ENCODE measurements at places on chromosomes 5 and 9.
A peak's percentile ranks its signal among the peaks of the same experiment; 100 is the strongest.

GRCh38 chr5:143454936-143455516, 51.5 kb upstream of the NR3C1 start:
- no peak for DNase-seq

- DNase-seq, result no peak
These were observed 50.7 kb downstream of the ARRDC3 start for GRCh38 chr5:91332267-91333045.

DNA sequence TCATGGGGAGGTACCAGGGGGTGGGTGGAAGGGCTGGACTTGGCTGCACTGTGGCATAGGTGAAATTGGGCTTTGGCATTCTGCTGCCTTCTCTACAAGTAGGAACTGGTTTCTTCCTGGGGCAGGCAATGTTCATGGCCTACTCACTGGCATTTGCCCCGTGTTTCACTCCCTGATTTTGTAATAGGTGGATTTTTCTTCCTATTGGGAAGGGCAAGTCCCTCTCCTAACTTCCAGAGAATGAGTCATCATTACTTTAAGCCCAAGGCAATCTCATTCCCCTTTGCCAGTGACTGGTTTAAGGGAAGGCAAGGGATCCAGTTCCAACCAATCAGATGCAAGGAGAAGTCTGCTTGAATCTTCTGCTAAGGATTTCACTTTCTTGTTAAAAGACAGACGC, 67.9 kb upstream of the ANKRD55 start:
- no peak for DNase-seq

GRCh38 chr5:11467588-11467987, 436.7 kb downstream of the CTNND2 start:
- no peak for DNase-seq

DNA sequence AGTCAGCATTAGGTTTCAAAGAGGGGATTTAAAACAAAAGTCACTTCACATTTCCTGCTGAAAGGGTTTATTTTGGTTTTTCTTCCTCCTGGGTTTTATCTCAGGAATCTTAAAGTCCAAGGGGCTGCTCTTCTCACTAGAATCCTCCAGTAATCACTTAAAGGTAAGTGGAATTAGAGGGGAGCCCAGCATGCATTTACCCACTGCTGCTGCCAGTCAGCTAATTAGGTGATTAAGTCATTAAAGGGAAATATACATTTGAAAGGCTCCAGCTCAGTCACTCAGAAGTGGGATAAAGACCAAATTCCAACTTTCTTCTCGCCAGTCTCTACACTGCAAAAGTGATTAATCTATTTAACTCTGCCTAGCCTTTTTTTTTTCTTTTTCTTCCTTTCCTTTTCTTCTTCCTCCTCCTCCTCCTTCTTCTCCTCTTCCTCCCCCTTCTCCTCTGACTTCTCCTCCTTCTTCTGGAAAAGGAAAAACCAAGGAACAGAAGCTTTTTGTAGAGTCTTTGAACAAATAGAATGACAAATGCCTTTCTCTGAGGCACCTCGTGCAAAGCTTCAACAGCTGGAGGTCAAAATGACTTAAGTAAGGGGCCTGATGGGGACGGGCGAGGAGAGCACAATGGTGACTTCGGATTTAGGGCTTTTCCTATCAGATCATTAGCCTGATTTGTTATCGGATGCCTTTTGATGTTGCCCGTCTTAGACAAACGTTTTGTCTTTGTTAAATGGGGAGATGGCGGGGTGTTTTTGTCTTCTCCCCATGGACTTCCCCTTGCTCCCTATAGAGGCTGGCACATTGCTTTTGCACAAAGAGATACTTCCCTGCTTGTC, 617.6 kb downstream of the IRX1 start:
- DNase-seq, result no peak

DNA sequence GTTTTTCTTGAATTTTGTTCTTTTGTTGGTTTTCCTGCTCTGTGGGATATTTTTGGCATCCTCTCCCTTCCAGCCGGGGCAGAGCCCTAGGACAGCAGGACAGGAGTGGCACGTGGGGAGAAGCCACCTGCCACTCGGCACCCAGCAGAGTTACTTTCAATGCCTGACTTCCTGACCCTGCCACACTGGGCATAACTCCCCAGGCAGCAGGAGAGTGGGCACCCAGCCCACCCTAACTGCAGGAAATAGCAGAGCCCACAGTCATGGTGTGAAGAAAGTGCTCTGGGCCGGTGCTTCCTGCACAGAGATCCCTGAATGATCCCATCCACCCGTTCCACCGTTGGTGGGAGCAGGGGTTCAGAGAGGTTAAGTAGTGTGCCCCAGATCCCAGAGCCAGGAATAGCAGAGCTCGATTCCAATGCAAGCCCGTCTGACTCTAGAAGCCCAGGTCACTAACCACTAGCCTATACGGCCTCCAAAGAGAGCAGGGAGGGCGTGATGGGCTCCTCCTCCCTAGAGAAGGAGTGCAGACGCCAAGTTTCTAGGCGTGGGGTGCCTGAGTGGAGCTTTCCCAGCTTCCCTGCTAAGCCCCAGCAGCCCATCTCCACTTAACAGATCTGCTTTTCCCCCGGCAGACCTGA, 8.1 kb upstream of the NUP214 start:
- no peak for DNase-seq

- DNase-seq, result no peak
These were observed 32.1 kb upstream of the ALDH1A1 start for GRCh38 chr9:72984991-72985390.

GRCh38 chr5:32298059-32298415, 14.7 kb downstream of the MTMR12 start:
- DNase-seq, result no peak

GRCh38 chr5:102623329-102624065, 124.7 kb upstream of the SLCO6A1 start:
- DNase-seq, result peak; percentile 18

GRCh38 chr5:73823508-73823925, 197.5 kb downstream of the ARHGEF28 start:
- DNase-seq, result no peak

- peak; percentile 81 for DNase-seq
These were observed 28.7 kb downstream of the CDKN2A start for GRCh38 chr9:21965401-21965951.

GRCh38 chr5:119470851-119471451, 18.7 kb downstream of the HSD17B4 start:
- DNase-seq, result peak; percentile 83

DNA sequence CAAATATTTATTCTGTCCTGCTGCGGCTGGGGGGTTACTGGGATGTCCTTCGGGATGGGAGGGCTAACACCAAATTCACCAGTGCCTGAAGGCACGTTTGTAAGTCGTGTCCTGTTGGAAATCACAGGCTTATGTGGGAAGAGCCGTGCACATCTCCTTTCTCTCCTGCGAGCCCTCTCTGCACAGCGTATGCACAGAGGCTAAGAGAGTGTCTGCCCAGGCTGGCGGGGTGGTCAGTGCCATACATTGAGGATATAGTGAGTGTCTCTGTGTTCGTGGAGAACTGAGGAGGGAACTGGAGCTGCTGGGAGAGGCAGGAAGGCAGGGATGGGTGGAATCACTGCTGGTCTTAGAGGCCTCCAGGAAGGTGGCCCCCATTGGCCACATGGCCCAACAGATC, 110.1 kb downstream of the WNK2 start:
- no peak for DNase-seq

DNA sequence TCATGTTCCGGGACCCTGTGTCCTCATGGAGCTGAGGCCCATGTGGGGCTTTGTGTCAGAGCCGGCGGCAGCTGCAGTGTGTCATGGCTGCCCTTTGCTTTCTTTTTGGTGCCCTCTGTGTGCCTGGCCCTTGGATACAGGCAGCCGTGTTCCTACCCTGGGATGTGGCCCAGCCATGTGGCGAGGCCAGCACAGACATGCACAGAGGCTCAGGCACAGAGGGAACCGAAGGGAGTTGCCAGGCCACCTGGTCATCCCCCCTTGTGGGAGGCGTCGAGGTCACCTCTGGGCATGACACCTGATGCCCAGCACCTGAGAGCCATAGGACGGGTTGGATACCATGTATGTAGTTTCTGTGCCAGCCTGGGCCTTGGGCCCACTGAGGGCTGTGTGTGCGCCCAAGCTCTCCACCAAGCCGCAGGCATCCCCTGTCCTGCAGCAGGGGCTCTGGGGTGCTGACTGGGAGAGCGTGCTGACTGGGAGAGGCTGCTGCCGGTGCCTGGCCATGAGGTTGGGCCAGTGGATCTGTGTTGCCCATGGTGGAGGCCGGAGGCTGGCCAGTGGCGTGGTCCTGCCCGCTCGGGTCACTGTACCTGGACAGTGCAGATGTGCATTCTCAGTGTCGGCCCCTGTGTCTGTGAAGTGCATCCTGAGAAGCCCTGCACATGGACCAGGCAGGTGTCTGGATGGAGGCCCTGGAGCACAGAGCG, 4.8 kb downstream of the NKD2 start:
- DNase-seq, result no peak

GRCh38 chr9:109907400-109907799, 127.4 kb downstream of the PALM2AKAP2 start:
- peak; percentile 52 for DNase-seq

GRCh38 chr5:133859073-133859472, 109.4 kb downstream of the C5orf15 start:
- DNase-seq, result no peak

- DNase-seq, result no peak
These were observed 6.2 kb downstream of the NLN start for GRCh38 chr5:65728218-65728617.

Measured in eye (tissue), 1 donor.